ENCODE measurements at places on chromosomes 7 and 10.
A peak's percentile ranks its signal among the peaks of the same experiment; 100 is the strongest.

DNA sequence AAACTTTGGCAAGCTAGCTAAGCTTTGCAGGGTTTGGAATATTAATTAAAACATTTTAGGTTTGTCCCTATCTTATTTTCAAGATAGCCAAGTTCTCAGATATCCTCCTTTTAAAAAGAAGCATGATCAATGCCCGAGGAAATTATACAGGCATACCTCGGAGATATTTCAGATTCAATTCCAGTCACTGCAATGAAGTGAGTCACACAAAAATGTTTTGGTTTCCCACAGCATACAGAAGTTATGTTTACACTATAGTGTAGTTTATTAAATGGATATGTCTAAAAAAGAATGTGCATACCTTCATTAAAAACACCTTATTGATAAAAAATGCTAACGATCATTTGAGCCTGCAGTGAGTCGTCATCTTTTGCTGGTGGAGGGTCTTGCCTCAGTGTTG is 382.9 kb upstream of the NPVF start:
- DNase-seq: peak; percentile 23

- no peak for DNase-seq
Measured at GRCh38 chr10:105596749-105597148, 955.7 kb downstream of the SORCS3 start.

DNA sequence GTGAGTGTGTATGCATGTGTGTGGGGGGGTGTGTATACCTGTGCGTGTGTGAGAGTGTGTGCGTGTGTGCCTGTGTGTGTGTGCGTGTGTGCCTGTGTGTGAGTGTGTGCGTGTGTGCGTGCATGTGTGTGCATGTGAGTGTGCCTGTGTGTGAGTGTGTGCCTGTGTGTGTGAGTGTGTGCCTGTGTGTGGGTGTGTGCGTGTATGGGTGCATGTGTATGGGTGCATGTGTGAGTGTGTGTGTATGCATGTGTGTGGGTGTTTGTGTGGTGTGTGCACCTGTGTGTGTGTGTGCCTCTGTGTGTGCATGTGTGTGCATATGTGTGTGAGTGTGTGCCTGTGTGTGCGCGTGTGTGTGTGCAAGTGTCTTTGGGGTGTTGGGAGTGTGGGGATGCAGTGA is 6.4 kb downstream of the ANTXRL start:
- no peak for DNase-seq

DNA sequence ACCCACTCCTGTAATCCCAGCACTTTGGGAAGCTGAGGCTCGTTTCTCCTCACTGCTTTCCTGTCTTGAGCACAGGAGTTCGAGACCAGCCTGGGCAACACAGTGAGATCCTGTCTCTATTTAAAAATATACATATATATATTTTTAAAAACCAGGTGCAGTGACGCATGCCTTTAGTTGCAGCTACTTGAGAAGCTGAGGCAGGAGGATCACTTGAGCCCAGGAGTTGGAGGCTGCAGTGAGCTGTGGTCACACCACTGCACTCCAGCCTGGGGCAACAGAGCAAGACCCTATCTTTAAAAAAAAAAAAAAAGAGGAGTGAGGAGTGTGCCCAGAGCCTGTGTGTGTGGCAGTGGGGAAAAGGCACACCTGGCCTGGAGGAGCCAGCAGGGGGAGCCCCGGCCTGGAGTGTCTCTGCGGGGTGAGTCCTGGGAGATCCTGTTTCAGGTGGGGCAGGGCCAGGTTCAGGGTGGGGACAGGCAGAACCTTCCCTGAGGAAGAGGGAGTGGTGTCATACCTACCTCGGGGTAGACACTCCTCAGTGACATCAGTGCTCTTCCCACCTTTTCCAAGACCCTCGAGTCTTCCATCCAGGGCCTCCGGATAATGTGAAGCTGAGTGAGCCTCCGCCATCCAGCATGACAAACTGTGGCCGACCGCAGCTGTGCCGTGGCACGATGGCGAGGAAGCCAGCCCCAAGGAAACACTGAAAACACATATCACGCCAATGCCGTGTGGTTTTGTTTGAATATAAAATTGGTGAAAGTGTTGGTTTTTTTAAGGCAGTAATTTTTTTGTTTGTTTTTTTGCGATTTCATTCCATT is 9.0 kb upstream of the ARPC1B start:
- no peak for DNase-seq

DNA sequence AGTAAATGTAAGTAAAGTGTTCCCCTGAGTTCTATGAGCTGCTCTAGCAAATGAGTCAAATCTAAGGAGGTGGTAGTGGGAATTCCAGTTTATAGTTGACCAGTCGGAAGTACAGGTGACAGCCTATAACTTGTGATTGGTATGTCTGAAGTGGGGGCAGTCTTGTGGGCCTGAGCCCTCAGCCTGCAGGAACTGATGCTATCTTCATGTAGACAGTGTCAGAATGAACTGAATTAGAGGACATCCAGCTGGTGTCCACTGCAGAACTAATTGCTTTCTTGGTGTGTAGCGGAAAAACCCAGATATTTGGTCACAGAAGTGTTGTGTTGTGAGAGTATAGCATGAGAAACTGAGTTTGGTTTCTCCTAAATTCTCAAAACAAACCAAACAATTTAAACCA is 127.9 kb upstream of the AMPH start:
- DNase-seq: no peak

- peak; percentile 48 for DNase-seq
Measured at GRCh38 chr10:121500701-121501332, 97.4 kb downstream of the FGFR2 start.

DNA sequence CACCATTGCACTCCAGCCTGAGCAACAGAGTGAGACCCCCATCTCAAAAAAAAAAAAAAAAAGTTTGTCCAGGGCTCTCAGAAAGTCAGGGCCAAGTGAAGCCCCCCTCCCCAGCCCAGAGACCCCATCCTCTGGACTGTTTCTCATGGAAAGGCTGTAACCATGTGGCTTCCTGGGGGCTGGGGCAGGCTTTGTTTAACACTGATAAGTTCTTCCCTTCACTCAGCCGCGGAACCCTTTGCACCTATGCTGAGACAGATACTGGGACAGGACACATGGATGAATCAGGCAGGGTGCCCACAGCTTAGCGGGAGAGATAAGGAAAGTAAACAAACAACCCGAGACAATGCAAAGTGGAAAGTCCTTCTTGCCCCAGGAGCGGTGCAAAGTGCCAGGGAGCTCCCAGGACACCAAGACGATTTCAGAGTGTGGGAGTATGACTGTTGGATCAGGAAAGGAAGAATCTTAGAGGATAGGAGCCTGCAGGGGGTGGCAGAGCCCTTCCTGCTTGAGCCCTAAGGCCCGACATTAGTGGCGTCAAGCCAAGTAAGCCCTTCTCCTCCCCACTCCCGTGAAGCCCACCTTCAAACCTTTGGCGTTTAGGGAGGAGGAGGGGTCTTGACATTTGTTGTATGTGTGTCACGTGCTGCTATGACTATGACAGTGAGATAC is 11.6 kb downstream of the MLXIPL start:
- DNase-seq: peak; percentile 22

GRCh38 chr7:34849163-34849960 is 187.9 kb downstream of the DPY19L1 start:
- DNase-seq: peak; percentile 21

All from fibroblast of skin of right biceps (primary cell).